SJSA1 (cell line): ENCODE measurements at places on chromosomes 16 and 17. TPM values are rescaled to one million over a fixed set of nuclear protein-coding genes. Genes with fewer than 3 reads are reported as not detected.

The AOC3 gene
- not detected in 2 replicates for total RNA-seq

DNA sequence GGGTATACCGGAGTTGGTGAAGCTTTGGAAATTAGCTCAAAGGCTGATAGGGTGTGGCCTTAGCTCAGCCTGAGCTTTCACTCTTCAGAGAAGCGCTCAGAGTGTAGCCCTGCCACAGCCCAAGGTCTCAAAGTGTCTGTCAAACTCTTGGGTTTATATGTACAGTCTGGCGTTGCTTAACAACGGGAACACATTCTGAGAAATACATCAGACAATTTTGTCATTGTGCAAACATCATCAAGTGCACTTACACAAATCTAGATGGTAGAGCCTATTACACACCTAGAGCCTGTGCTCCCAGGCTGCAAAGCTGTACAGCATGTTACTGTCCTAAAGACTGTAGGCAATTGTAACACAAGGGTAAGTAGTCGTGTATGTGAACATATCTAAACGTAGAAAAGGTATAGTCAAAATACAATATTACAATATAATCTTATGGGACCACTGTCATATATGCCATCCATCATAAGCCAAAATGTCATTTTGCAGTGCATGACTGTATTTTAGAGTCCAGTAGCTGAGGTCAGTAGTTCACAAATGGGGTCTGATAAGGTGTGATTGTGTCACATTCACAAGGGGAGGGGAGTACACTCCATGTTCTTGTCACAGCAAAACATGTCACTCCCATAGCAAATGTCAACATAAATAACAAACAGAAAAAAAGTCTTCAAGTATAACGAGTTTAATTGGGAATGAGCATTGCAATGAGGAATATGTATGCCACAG lies 20.6 kb downstream of the CHAD start:
- H3K4me1 ChIP-seq = 0 out of 2 replicates have a peak, but pooled peaks cover 3% of the 10 kb centered on the region
- no peak for DNase-seq
- H3K27ac ChIP-seq = no peak overlapping the region
- no peaks in the 10 kb centered on the region for H3K36me3 ChIP-seq

DNA sequence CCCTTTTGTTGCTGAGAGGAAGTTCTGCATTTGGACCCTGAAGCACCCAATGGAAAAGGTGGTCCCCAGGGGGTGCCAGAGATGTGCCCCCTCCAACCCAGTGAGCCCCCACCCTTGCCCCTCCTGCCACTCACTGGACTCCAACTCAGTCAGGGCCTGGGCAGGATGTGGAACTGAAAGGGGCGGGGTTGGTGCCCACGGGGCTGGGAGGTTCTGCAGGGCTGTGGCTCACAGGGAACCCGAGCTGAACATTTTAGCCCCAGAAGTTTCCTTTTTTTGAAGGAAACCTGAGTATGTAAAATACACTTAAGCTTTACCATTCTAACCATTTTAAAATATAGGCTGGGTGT lies 15.8 kb upstream of the OGFOD3 start:
- no peak for DNase-seq
- peaks cover 43% of the 10 kb centered on the region for H3K36me3 ChIP-seq
- no peaks in the 10 kb centered on the region for H3K27me3 ChIP-seq
- H3K27ac ChIP-seq = no peak overlapping the region
- H3K4me1 ChIP-seq = peaks cover 5% of the 10 kb centered on the region; the same call in 1 of the 2 replicates

The ITFG1 gene
- total RNA-seq = 57.5 and 58.0 TPM in 2 replicates

The NXN gene
- 48.4 and 56.6 TPM in 2 replicates for total RNA-seq

GRCh38 chr16:75035410-75035968 lies 36.7 kb downstream of the ZNRF1 start:
- no peak for DNase-seq
- H3K27me3 ChIP-seq = no peaks in the 10 kb centered on the region
- H3K4me3 ChIP-seq = no peak overlapping the region
- no peak overlapping the region for H3K27ac ChIP-seq

The CPNE7 gene
- 0.84 TPM in 1 of 2 replicates, not detected in the other for total RNA-seq

GRCh38 chr17:37672548-37673078 lies 29.4 kb upstream of the DDX52 start:
- H3K27ac ChIP-seq = peak overlapping the region; percentile 79
- H3K27me3 ChIP-seq = no peaks in the 10 kb centered on the region
- no peak overlapping the region for H3K4me3 ChIP-seq
- peaks cover 65% of the 10 kb centered on the region for H3K4me1 ChIP-seq

GRCh38 chr17:21191698-21192097 lies 22.3 kb downstream of the TMEM11 start:
- H3K27ac ChIP-seq = no peak overlapping the region
- no peak for DNase-seq
- no peaks in the 10 kb centered on the region for H3K27me3 ChIP-seq

- peaks cover 16% of the 10 kb centered on the region for H3K4me1 ChIP-seq
- peaks cover 92% of the 10 kb centered on the region for H3K27me3 ChIP-seq
- H3K27ac ChIP-seq = no peak overlapping the region
- no peaks in the 10 kb centered on the region for H3K36me3 ChIP-seq
- no peak for DNase-seq
- no peak overlapping the region for H3K4me3 ChIP-seq
These were observed 1.0 kb downstream of the SDK2 start for GRCh38 chr17:73643001-73643851.

- no peak overlapping the region for H3K27ac ChIP-seq
- H3K36me3 ChIP-seq = no peaks in the 10 kb centered on the region
- H3K4me1 ChIP-seq = no peaks in the 10 kb centered on the region
- no peak for DNase-seq
- no peak overlapping the region for H3K4me3 ChIP-seq
- H3K27me3 ChIP-seq = 0 out of 2 replicates have a peak, but pooled peaks cover 5% of the 10 kb centered on the region
These were observed 20.7 kb upstream of the MED13 start for GRCh38 chr17:62085511-62086408.

The KSR1 gene
- 5.9 and 7.7 TPM in 2 replicates for total RNA-seq
